ENCODE measurements at places on chromosomes 1 and 21. TPM values are rescaled to one million over a fixed set of nuclear protein-coding genes. Genes with fewer than 3 reads are reported as not detected.

The FTCD gene
- 0.39 TPM for total RNA-seq

The GBP2 gene
- 17.8 TPM for total RNA-seq

The ANKRD35 gene
- total RNA-seq = 7.9 TPM

The PWP2 gene
- 27.0 TPM for total RNA-seq

The RPE65 gene
- not detected for total RNA-seq

The HRNR gene
- total RNA-seq = not detected
